M059J (cell line): ENCODE measurements at places on chromosomes 1 and 21. TPM values are rescaled to one million over a fixed set of nuclear protein-coding genes. Genes with fewer than 3 reads are reported as not detected.

The DLGAP3 gene
- total RNA-seq, result 0.05 TPM in 1 of 2 replicates, not detected in the other

The PRR9 gene
- total RNA-seq, result not detected in 2 replicates

The CD1B gene
- total RNA-seq, result not detected in 2 replicates

The AADACL3 gene
- total RNA-seq, result not detected in 2 replicates

The CLIC6 gene
- 0.02 and 0.25 TPM in 2 replicates for total RNA-seq

The RAB7B gene
- 0.44 and 0.69 TPM in 2 replicates for total RNA-seq

The TEDDM1 gene
- total RNA-seq, result not detected in 2 replicates

The KCNT2 gene
- 1.9 and 2.3 TPM in 2 replicates for total RNA-seq

The CENPS gene
- 16.1 and 21.2 TPM in 2 replicates for total RNA-seq

The SLC37A1 gene
- 1.3 and 1.7 TPM in 2 replicates for total RNA-seq

The PDZK1IP1 gene
- total RNA-seq, result 0.49 and 0.81 TPM in 2 replicates

The ANGPTL7 gene
- total RNA-seq, result 0.12 and 0.22 TPM in 2 replicates

The CFAP45 gene
- 0.20 and 1.0 TPM in 2 replicates for total RNA-seq

The C1orf226 gene
- 2.2 and 2.6 TPM in 2 replicates for total RNA-seq

The PGLYRP3 gene
- not detected in 2 replicates for total RNA-seq

The MTARC2 gene
- 1.1 TPM in 1 of 2 replicates, not detected in the other for total RNA-seq

The CELA3B gene
- total RNA-seq, result not detected in 2 replicates

The SPRR4 gene
- not detected in 2 replicates for total RNA-seq

The YBEY gene
- 26.4 and 34.9 TPM in 2 replicates for total RNA-seq

The CHIA gene
- not detected in 2 replicates for total RNA-seq

The DENND2C gene
- total RNA-seq, result 0.39 and 0.84 TPM in 2 replicates

The COL11A1 gene
- total RNA-seq, result 0.71 and 1.6 TPM in 2 replicates

The DMBX1 gene
- not detected in 2 replicates for total RNA-seq

The LCE1C gene
- not detected in 2 replicates for total RNA-seq

The TTC24 gene
- not detected in 2 replicates for total RNA-seq

The CATSPER4 gene
- not detected in 2 replicates for total RNA-seq

The PLEKHM2 gene
- 35.3 and 59.1 TPM in 2 replicates for total RNA-seq

The CR1 gene
- total RNA-seq, result not detected in 2 replicates

The SLC30A10 gene
- not detected in 2 replicates for total RNA-seq

The CRNN gene
- total RNA-seq, result not detected in 2 replicates

The DENND2D gene
- 4.3 and 10.2 TPM in 2 replicates for total RNA-seq

The RGS7 gene
- 4.5 and 7.4 TPM in 2 replicates for total RNA-seq

The GNG12 gene
- 163 and 211 TPM in 2 replicates for total RNA-seq

The CD55 gene
- 54.5 and 61.1 TPM in 2 replicates for total RNA-seq

The KCNJ10 gene
- not detected in 2 replicates for total RNA-seq

The ZNF648 gene
- not detected in 2 replicates for total RNA-seq

The IGSF3 gene
- 12.0 and 24.9 TPM in 2 replicates for total RNA-seq

The SLAMF7 gene
- total RNA-seq, result 3.9 and 7.8 TPM in 2 replicates

The RUNX1 gene
- total RNA-seq, result 13.8 and 43.1 TPM in 2 replicates

The EDARADD gene
- 0.05 and 1.2 TPM in 2 replicates for total RNA-seq
